ENCODE measurements at places on chromosomes 7 and 10. TPM values are rescaled to one million over a fixed set of nuclear protein-coding genes. Genes with fewer than 3 reads are reported as not detected.
A peak's percentile ranks its signal among the peaks of the same experiment; 100 is the strongest.

CALY gene
- total RNA-seq, result not detected

SERPINE1 gene
- total RNA-seq, result 0.05 TPM

DNA sequence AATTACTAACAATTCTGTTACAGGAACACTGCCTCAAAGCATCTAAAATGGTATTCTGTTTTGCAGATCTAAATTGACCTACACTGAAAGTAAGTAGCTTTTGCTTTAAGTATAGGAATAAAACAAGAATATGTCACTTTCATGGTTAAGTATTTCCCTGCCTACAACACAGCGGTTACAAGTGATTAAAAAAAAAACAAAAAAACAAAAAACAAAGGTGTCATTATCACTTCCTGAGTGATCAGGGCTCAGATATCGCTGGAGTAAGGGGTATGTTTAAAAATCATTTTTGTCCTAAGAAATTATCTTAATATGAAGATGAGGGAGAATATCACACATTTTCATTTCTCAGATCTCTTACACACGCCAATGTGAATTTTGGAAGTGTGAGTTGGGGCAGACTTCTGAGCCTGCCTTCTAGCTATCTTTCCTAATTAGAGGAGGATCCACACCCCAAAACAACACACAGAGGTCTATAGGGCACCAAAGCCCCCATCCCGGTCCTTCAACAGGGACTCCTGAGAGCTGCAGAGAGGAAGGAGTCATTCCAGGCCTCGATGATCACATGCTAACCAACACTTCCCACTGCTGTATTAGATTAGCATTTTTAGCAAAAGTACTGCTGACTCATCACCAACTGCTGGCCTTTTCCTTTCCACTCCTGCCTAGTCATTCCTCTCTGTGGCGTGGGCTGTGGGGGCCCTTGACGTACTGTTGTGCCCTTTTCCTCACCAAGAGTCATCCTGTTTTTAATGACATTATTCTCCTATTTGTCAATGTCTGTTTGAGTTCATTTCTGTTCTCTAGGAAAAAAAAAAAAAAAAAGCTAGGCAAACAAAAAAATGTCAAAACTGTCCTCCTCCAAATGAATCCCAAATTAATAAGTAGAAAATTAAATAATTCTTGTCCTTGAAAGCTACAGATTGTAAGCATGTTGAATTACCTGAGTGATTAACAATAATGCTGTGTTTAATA is 31.2 kb downstream of the PRTFDC1 start:
- H3K27me3 ChIP-seq, result no peaks in the 10 kb centered on the region
- peak overlapping the region; percentile 63 for H3K27ac ChIP-seq
- peaks cover 19% of the 10 kb centered on the region for H3K4me1 ChIP-seq

DNA sequence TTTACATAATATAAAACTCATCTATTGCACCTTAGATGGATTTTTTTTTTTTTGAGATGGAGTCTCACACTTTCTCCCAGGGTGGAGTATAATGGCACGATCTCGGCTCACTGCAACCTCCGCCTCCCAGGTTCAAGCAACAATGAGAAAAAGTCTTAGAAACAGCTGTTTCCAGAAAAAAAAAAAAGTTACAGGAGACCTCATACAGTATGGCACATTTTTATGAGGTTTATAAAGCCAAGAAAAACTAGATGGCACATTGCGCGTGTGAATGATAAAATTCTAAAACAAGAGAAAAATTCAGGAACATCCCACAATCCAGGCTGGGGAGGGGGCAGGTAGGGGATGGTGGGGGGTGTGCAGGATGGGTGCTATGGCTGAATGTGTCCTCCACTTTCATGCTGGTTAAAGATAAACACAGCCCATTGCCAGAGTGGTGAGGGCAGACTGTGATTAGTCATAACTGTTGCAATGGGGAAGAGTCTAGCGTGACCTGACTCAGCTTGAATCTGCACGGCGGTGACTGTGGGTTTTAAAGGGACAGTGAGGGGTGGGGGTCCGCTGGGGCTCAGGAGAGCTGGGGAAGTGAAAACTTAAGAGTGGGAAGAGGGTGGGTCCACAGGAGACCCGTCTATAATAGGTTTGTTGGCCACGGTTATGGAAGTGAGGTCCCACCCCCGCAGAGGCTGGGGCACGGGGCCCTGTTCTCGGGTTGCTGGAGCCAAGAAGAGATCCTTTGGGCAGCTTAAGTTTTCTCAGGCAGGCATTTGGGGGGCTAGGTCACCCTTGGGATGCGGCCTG is 11.9 kb upstream of the LRRC27 start:
- H3K4me3 ChIP-seq, result no peak overlapping the region
- peak overlapping the region; percentile 37 for H3K27ac ChIP-seq
- peaks cover 5% of the 10 kb centered on the region for H3K36me3 ChIP-seq
- no peaks in the 10 kb centered on the region for H3K27me3 ChIP-seq
- DNase-seq, result peak; percentile 77

DNA sequence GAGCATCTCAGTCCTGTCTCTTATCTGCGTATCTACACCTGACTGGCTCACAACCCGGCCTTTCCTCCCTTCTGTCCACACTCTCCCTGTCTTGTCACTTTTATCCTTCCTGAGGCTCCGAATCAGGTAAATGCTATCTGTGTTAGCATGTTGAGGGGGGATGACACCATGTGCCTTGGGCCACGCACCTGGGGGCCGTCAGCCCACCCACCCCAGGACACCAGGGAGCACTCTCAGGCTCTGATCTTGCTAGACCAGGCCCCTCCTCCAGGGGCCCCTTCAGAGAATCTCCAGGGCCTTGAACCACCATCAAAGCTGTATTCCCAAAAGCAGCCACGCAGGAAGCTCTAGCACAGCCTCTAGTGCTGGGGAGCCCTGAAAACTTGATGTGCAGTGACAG is 278.7 kb upstream of the SHH start:
- H3K27me3 ChIP-seq, result no peaks in the 10 kb centered on the region
- H3K36me3 ChIP-seq, result no peaks in the 10 kb centered on the region
- no peak overlapping the region for H3K27ac ChIP-seq
- no peak for DNase-seq
- H3K4me1 ChIP-seq, result peaks cover 10% of the 10 kb centered on the region
- H3K4me3 ChIP-seq, result no peak overlapping the region

GRCh38 chr7:33932221-33932620 is 26.9 kb downstream of the BMPER start:
- H3K4me1 ChIP-seq, result no peaks in the 10 kb centered on the region
- no peak overlapping the region for H3K4me3 ChIP-seq
- no peak overlapping the region for H3K27ac ChIP-seq
- DNase-seq, result no peak
- H3K27me3 ChIP-seq, result peaks cover 8% of the 10 kb centered on the region
